ENCODE measurements at places on chromosomes 7 and 10.

- no peak for DNase-seq
These were observed 5.0 kb upstream of the TNRC18 start for GRCh38 chr7:5428478-5429252.

DNA sequence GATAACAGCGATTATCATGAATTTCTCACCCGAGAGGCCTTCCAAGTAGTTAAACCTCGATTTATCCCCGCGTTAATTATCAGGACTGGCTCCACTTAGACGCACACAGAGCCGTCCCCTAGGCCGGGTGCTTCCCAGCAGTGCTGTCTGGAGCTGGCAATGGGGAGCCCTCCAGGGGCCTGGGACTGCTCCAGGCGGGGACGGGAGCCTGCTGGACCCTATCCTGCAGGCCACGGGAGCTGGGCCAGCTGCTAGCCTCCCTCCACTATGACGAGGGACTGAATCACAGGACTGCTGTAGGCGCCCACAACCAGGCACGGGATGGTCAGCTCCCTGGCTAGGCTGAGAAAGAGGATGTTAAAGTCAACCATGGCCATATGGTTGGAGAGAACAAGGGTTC lies 229.1 kb downstream of the ELFN1 start:
- no peak for DNase-seq

GRCh38 chr10:124420254-124420653 lies 1.5 kb upstream of the OAT start:
- no peak for DNase-seq

DNA sequence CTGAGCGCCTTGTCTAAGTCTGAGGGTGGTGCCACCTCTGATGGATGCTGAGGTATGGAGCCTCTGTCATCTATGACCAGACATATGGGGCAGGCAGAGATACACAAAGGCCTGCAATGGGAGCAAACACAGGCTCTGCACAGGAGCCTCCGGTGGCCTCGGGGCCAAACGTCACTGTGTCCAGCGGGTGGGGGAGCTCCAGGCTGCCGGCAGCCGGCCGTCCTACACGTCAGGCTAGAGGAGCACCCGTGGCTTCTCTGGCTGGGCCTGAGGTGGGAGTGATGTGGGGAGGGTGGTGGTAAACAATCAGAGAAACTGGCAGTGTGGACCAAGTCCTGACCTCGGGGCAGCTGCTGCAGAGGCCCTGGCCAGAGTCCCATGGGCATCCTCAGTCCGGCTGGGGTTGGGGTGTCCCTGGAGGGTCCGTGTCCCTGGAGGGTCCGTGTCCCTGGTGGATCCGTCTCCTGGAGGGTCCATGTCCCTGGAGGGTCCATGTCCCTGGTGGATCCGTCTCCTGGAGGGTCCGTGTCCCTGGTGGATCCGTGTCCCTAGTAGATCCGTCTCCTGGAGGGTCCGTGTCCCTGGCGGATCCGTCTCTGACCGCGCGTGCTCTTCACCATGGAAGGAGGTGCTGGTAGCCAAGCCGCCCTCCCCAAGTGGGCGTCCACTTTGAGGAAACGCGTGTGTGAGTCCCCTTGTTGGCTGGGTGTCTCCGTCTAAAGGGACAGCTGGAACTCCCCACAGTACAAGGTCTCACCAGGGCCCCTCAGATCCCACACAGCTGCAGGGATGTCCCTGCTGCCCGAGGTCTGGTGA lies 24.2 kb upstream of the FAM20C start:
- no peak for DNase-seq

DNA sequence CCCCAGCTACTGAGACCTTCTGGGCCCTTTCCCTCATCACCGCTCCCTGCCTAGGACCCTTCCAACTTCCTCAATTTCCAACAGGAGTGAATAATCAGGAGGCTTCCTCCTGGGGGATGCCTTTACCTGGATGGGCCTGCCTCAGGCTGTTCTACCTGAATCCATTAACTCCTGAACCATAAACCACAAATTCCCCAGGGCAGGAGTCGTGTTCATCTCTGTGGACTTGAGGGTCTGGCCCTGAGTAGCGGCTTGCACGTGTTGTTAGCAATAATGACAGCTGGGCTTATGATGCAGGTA lies 105.1 kb upstream of the GPR26 start:
- DNase-seq = no peak

- DNase-seq = no peak
These were observed 101.7 kb downstream of the HOXA1 start for GRCh38 chr7:26993816-26994810.

DNA sequence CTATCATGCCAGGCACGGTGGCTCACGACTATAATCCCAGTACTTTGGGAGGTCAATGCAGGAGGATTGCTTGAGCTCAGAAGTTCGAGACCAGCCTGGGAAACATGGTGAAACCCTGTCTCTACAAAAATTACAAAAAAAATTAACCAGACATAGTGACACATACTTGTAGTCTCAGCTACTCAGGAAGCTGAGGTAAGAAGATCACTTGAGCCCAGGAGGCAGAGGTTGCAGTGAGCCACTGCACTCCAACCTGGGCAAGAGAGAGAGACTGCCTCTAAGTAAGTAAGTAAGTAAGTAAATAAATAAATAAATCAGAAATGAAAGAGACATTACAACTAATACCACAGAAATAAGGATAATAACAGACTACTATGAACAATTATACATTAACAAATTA lies 36.2 kb downstream of the PDLIM1 start:
- no peak for DNase-seq

GRCh38 chr7:96076350-96076707 lies 245.6 kb downstream of the SLC25A13 start:
- no peak for DNase-seq

DNA sequence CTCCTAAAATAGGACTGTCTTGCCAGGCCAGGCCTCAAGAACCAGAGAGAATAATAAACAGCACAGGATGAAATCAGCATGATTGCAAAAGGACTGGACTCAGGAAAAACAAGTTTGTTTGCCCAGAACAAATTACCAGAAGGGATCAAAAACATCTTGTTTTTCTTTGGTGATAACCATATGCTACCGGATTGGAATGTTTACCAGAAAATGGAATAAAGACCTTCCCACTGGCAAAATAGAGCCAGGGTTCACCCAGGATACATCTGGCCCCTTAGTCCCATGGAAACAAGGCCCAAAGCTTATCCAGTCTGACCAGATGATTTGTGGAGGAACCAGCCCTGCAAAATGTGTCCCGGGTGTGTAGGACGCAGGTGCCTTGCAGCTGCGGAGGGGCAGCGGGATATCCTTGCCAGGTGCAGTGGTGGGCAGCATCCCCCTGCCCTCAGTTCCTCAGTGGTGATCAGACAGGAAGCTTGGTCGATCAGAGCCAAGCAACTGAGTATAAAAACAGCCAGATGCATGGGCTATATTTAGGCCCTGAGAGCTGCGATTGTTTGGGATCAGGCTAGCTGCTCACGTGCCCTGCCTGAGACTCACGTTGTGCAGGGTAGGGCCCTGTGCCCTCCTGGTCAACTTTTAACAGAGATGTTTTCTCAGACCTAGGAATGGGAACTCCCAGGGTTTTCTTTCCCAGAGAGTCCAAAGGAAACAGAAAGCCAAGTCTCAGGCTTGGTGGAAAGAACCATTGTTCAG lies 4.6 kb upstream of the ZNF22 start:
- no peak for DNase-seq

- DNase-seq = no peak
These were observed 247.8 kb upstream of the PLPP4 start for GRCh38 chr10:120209124-120209762.

GRCh38 chr7:2716906-2717292 lies 28.9 kb downstream of the AMZ1 start:
- no peak for DNase-seq

- DNase-seq = no peak
These were observed 194.6 kb upstream of the TMEM72 start for GRCh38 chr10:44716470-44717015.

DNA sequence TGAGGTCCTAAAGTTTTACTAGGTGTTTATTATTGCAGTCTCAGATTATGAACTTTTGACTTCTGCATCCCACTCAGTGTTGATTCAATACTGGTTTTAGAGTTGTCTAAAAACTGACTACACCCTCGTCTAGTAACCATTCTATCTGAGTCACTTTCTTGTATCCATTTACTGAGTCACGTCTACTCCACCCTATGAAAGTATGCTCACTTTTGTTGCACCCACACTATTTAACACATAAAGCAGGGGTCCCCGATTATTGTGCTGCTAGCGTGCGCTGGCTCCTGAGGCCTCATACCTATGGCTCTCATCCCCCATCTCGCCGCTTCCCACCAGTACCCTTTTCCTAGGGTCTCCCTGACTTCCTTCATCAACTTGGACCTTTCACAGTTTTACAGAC lies 2.0 kb downstream of the SAMD9 start:
- no peak for DNase-seq

DNA sequence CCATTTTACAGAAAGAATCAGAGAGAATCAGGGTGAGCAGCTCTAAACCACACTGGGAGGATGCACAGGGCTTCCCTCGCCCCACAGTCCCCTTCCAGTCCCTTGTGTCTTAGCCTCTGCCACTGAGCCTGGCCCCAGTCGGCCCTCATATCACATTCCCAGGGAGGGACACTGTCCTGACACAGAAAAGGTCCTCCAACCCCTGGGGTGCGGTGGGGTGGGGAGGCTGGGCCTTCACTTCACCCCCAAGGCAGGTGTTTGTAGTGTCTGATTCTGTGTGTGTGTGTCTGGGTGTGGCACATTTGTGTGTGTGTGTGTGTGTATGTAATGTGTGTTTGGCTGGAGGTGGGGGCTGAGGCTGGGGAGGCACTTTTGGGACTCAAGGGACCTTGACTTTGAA lies 1.8 kb upstream of the KCP start:
- no peak for DNase-seq

GRCh38 chr10:48404646-48405045 lies 98.2 kb downstream of the MAPK8 start:
- no peak for DNase-seq

DNA sequence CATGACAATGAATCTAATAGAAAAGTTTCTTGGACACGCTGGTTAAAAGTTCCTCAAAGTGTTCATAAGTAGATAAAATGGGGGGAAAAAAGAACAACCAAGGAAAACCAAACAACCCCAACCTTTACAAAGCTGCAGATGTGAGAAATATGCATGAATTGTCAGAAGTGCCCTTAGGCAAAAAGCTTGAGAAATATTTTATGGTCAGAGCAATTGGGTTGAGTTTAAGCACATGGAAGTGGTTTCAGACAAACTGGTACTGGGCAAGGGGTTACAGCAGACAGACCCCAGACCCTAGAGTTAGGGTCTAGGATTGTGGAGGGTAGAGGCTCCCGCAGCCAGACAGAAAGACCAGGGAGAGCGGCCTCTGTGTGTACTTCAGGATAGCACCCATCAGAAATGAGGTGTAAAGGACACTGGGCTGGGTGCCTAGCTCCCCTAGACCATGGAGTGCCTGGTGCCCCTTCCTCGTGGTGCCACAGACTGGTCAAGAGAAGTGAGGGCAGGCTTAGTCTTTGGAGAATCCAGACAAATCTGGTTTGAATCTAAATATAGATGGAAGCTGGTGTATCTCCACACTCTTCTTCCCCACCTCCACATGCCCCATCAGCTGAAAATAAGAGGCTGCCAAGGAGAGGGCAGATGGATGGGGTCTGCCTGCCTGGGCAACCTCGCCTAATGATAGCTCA lies 37.3 kb downstream of the PNLIPRP2 start:
- no peak for DNase-seq

GRCh38 chr10:8065651-8066050 lies 11.2 kb downstream of the GATA3 start:
- no peak for DNase-seq

- DNase-seq = no peak
These were observed 199.1 kb upstream of the PRKCQ start for GRCh38 chr10:6778992-6779701.

DNA sequence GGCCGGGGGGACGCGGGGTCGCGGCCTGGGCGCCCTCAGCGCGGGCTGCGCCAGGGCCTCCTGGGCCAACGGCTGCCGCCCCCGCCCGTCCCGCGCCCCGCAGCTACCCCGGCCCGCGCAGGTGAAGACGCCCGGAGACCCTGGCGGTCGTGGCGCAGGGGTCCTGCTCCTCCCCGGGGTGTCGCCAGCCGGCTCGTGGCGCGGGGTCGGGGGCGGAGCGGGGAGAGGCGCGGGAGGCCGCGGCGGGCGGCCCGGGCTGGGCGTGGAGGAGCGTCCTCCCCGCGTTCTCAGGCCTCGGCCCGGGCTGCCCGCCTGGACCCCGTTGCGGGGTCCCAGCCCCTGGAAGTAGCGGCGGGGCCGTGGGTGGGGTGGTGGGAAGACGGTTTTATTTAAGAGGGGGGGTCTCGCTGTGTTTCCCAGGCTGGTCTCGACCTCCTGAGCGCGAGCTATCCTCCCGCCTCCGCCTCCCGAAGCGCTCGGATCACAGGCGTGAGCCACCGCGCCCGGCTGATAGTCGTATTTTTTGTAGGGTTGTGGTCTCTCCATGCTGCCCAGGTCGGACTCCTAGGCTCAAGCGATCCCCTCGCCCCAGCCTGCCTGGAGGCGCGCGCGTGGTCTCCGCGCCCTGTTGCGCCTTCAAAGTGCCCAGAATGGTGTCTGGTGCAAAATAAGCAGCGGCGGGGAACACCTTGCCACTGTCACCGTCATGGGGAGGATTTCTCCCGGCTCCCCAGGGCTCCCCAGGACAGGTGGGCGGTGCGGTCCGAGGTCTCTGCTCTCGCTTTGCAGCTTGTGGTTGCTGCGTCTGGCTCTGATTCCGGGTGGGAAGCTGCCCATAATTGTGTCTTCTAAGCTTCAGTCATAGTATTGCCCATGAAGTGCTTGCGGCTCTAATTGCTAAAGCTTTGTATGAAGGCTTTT lies 15.3 kb upstream of the SUN1 start:
- DNase-seq = no peak

- DNase-seq = no peak
These were observed 66.6 kb downstream of the LYZL1 start for GRCh38 chr10:29355411-29355991.

DNA sequence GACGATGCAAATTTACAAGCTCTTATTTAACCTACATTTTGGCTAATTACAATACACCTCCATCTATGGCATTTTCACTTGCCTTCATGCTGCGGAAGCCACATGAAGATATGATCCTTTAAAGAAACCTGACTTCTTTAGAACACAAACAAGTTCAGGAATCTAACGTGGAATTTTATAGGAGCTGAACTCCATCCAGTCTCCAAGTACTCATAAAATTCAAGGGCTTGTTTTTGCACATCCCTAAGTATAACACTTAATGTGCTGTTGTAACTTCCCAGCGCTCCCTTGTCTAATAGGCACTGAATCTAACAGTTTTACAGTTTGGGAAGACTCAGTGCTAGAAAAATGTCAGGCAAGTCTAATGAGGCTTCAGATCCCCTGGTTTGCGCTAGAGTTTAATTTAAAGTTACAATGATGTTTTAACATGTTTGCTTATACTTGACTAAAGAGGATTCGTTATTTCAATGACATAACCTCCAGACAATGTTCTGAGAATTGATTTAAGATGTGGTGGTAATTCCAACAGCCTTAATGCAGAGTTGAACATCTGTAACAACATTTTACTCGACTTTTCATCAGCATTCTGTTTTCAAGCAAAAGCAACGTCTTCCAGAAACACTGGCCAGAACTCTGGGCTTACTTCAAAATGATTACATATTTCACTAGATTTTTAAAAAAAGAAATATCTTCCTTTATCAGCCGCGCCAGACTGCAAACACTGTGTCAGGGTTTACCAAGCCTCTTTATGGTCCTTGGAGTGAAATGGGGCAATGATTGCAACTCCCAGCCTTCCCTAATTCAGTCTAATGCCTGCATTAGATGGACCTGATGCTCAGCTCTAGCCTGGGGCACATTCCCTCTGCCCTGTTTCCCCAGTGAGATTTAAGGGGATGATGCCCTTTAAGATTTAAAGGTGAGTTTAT lies 664.3 kb downstream of the KCNMA1 start:
- no peak for DNase-seq

Measured in SIG-M5 (cell line).